Effector CD4-positive, alpha-beta T cell (primary cell): ENCODE measurements at places on chromosomes 16 and 17.

- DNase-seq: peak; percentile 64
These were observed at the start of gene CORO6 for GRCh38 chr17:29622337-29623282. TSS of gene CORO6 (minus strand) at chr17:29622912. CDS start at chr17:29621421, 1,491 bp downstream.

- no peak for DNase-seq
These were observed 2.2 kb downstream of the FBXL19 start for GRCh38 chr16:30925632-30925987.

DNA sequence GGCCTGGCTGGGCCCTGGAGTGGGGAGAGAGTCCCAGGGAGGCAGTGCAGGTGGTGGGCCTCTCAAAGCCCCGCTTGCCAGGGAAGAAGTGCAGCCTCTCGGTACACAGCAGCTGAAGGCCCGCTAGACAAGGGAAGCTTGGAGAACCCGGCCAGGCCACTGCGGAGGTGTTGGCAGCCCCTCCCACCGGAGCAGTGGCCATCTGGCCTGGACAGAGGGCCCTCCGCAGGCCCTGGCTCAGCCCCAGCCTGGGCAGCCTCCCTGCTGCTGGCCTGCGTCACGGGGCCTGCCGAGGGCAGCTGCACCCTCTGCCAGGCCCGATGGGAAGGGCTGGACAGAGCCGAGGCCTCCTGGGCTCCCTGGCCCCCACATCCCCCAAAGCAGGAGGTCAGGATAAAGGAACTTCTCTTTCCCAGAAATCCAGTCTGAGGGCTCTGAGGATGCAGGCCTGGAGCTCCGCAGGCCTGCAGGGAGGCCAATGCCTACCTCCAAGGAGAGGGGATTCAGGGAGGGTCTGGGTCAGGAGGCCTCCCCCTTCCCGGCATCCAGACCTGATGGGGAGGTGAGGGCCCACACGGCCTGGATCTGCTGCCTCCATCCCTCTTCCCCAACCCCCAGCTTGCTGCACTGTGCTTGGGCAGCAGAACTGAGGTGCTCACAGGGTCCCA lies 4.3 kb downstream of the SPPL2C start:
- no peak for DNase-seq

GRCh38 chr16:52556083-52556482 lies 9.1 kb upstream of the TOX3 start:
- no peak for DNase-seq

- DNase-seq: peak; percentile 39
These were observed 35.8 kb upstream of the ADGRG1 start for GRCh38 chr16:57592591-57593003.

DNA sequence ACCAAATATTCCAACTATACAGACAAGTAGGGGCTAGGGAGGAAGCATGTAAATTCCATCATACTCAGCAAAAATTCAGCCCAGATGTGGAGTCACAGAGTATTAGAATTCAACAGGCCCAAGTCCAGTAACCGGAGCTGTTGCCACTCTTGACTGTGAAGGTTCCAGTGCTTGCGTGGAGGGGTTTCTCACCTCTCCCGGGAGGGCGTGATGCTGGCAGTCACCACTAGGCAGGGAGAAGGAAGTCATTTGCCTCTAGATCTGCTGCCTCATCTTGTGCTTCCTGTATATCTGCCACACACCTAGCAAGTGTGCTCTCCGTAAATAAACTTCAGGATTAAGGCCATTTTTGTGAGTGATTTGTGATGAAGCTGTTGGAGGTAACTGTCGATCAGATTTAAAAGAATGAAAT lies 1.0 kb upstream of the CKLF start:
- DNase-seq: peak; percentile 56

DNA sequence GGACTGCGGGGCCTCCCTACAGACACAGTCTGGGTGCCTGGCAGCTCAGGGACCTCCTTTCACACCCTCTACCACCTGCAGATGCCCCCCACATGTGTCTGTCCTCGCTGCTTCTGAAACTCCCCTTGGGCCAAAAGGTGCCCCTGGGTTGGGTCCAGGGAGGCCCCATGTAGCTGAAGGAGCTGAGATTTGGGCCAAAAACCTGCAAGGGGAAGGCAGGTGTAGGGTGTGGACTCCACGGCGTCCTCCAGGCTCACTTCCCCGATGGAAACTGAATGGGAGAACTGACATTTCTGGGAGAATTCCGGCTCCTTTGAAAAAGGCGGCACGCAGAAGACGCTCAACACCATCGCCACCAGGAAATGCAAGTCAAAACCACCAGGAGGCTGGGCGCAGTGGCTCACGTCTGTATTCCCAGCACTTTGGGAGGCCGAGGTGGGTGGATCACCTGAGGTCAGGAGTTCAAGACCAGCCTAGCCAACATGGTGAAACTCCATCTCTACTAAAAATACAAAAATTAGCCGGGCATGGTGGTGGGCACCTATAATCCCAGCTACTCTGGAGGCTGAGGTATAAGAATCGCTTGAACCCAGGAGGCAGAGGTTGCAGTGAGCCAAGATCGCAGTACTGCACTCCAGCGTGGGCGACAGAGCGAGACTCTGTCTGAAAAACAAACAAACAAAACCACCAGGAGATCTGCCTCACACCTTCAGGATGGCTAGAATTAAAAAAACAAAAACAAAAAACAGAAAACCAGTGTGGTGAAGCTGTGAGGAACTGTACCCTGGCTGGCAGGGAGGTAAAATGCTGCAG lies 13.2 kb upstream of the BAIAP2 start:
- no peak for DNase-seq

DNA sequence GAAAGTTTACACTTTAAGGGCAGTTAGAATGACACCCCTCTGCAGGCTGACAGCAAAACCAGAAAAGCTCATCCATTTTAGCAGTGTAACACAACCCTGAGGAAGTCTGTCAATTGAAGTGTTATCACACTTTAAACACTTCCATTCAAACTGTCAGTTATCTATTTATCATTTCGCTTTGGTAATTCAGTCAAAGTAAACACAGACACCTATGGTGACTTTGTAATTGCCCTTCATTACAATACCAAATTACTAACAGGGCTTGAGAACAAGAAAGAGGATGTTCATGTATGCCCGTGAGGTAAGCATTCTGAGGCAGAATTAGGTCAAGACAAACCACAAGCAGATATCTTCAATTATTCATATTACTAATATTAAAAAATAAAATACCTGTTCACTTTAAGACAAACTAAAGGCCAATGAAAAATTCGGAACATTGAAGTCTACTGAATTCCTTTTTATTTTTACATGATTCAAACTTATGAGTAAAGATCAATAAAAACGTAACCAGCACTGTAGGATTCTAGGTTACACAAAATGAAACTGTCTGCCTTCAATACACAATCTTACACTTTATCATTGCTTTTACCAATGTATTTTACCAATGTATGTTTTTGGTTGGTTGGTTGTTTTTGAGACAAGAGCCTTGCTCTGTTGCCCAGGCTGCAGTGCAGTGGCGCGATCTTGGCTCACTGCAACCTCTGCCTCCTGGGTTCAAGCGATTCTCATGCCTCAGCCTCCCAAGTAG lies 57.1 kb downstream of the BRIP1 start:
- DNase-seq: no peak

DNA sequence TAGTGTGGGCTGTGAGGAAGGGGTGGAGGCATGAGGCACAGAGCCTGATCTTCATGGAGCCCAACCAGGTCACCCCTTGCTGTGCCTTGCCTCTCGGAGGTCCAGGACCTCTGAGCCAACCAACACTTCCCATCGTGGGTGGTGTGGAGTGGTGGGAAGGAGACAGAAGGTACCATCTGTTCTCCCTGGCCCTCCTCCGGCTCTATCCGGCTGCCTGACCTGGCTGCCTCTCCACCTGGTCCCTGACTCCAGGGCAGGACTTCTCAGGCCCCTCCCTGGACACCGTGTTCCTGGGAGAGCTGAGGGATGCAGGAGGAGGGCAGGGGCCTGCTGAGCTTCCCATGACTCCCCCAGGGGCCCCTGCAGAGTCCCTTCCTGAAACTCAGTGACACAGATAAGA lies 3.9 kb downstream of the PDK2 start:
- no peak for DNase-seq

DNA sequence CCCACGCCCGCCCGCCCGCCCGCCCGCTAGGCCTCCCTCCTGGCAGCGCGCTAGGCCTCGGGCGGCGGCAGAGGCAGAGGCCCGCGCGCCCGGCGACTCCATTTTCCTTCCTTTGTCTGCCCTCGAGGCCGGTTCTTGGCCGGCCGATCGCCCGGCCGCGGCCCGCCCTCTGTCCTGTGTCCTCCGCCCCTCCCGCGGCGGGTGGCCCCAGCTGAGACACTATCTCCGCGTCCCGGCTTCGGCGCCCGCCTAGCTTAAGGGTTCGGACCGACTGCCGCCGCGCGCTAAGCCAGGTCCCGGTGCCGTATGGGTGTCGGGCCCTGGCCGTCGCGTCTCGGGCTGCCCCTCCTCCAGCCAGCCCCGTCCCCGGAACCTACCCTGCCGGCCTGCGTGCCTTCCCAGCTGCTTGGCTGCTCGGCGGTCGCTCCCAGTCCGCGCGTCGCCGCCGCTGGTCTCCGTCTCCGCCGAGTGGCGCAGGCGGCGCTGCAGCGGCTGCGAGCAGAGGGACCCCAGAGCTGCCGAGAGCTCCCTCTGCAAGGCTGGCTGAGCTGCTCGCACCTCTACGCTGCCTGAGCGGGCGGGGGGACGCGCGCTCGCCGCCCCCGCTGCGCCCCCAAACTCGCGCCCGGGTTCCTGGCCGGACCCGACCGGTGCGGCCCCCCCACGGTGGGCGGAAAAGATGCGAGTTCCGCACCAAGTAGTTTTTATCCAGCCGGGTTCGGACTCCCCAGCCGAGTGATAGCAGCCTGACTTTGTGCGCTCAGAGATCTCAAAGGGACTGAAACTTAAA lies 787 bp downstream of the CTCF start:
- DNase-seq: peak; percentile 51

GRCh38 chr17:75109046-75109406 lies 743 bp upstream of the ARMC7 start:
- no peak for DNase-seq

GRCh38 chr17:76048025-76048605 lies 21.0 kb upstream of the EVPL start:
- DNase-seq: no peak

- no peak for DNase-seq
These were observed 524.8 kb downstream of the KCNJ18 start for GRCh38 chr17:22217135-22217534.

GRCh38 chr17:2062571-2063183 lies 7.8 kb downstream of the HIC1 start:
- no peak for DNase-seq

GRCh38 chr16:17939122-17939536 lies 397.4 kb downstream of the NPIPA8 start:
- no peak for DNase-seq

DNA sequence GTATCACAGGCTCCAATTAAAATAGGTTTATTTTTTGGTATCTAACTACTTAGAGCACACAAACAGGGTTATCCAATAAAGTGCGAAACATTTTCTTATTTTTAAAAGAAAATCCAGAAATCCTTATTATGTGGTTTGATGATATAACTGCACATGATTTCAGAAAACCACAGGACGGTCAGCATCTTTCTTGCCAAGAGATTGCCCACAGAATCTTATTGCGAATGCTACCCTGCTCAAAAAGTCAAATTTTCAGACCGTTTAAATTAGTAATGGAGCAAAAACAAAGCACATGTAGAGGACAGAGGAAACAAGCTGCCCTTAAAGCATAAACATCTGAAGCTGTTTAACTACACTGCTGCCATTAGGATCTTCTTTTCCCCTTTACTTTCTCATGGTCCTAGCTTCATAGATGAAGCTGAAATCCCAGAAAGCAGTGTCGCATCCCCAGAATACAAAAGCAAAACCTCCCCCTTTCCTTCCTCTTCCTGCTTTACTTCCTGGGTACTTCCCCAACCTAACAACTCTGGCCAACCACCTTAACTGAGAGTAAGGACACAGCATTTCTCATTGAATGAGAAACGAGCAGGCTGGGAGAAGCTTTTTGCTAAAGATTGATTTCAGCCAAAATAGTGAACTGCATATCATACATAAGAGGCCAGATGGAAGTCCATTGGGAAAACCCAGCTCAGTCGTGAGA lies 43.7 kb downstream of the CMTM4 start:
- no peak for DNase-seq

DNA sequence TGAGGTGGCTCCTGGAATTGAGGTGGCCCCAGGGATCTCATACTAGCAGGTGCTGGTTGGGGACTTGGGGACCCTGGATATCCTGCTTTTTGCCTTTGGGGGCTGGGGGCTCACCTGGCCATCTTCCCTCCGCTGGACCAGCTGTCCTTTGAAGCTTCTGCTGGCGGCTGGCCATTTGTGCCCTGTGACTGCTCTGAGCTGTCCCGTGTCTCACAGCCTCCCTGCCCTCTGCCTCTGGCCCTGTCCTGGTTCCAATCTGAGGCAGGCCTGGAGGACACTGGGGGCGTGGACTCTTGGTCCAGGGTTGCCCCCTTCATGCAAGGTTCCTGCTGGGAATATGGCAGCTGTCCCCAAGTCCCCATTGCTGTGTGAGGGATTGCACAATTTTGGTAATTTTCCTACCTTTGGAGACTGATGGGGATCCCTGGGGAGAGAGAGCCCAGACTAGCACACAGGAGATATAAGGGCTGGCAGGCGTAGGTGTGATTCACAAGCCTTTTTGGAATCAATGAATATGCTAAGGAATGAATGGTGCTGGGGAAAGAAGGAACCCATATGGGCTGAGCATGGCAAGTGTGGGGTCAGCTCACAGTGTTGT lies 19.2 kb downstream of the ADCY7 start:
- no peak for DNase-seq

DNA sequence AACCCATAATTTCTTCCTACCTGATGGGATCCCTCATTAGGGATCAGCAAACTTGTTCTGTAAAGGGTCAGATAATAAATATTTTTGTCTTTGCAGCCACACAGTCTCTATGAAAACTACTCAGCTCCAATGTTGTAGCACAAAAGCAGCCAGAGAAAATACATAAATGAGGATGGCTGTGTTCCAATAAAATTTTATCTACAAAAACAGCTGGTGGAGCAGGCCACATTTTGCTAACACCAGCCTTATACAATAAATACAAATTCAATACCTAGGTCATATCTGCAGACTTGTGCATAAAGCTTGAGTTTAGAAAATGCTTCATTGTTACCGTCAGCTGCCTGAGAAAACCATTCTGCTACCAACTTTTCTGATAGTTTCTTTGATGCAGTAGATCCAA lies 38.4 kb upstream of the INTS2 start:
- no peak for DNase-seq
